Left renal pelvis (tissue), 4 donors: ENCODE measurements at places on chromosomes 16 and 17.

DNA sequence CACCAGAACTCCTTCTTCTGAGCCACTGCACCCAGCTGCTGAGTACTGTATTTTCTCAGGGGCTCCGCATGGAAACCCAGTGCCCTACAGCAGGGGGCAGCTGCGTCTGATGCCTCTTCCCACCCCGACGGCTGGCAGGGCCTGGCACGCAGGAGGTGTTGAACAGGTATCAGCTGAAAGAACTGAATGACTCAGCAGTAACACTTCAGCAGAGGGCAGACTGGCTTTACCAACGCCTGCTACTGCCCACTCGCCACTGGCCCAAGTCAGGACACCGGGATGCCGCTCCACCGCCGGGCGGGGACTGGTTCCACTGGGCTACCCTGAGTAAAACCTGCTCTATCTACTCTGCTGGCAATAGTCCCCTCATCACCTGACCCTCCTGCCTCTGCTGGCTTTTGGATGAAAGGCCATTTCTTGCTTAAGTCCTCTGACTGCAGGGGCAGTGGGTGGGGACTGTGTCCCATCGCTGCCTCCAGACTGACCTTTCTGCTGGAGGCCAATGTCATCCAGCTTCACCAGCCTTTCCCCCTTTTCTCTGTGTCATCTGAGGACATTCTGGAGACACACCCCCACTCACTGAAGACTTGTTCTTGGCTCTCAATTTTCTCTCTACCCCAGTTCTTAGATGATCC lies 100.4 kb upstream of the FA2H start:
- no peak for DNase-seq

DNA sequence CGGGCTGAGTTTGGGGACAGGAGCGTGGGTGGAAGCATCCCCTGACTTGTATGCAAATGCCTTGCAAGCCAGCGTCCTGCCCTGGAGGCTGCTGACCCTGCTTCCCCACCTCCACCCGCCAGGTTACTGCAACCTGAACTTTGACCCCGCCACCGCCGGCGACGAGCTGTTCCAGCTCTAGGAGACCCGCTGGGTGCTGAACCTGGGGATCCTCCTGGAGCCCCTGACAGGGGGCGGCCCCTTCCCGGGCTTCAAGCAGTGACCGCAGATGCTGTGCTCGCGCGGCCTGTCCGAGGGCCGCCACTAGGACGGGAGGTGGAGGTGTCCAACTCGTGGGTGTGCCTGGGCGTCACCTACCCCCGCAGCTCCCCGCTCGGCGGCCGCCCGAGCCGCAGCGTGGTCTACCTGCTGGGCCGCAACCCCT lies 10.7 kb upstream of the SLC16A5 start:
- DNase-seq, result no peak

GRCh38 chr17:37292429-37293139 lies 83.2 kb upstream of the C17orf78 start:
- DNase-seq, result no peak

GRCh38 chr17:7314719-7315569 lies at the start of gene GPS2:
TSS of gene GPS2 (minus strand) at chr17:7315360. CDS start at chr17:7315052, 308 bp downstream.
- peak; percentile 80 for DNase-seq

GRCh38 chr17:31357839-31358394 lies 33.6 kb upstream of the RAB11FIP4 start:
- no peak for DNase-seq

- DNase-seq, result peak; percentile 74
Measured at GRCh38 chr17:28371245-28372202, at the start of gene SARM1. TSS of gene SARM1 (plus strand) at chr17:28371694. CDS start at chr17:28372033, 339 bp downstream.
